Non-pigmented ciliary epithelial cell (primary cell): ENCODE measurements at places on chromosomes 5 and 9.

DNA sequence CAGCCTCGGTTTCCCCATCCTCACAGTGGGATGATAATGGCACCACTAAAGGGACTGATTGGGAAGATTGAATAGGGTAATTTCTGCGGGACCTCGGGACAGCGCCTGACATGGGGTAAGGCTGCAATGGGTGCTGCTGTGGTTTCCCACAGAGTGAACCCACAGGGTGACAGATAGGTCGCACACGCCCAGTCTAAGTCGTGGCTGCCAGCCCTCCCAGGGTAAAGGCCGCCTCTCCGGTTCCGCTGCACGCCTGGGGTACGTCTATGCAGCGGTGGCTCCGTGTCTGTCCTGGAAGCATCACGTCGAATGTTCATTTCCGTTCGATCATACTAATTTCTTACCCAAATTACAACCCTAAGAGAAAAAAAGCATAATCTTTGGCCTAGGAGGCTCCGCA, 631 bp downstream of the CFAP77 start:
- no peak for DNase-seq

- DNase-seq: no peak
These were observed 51.5 kb upstream of the IQGAP2 start for GRCh38 chr5:76351577-76351976.

DNA sequence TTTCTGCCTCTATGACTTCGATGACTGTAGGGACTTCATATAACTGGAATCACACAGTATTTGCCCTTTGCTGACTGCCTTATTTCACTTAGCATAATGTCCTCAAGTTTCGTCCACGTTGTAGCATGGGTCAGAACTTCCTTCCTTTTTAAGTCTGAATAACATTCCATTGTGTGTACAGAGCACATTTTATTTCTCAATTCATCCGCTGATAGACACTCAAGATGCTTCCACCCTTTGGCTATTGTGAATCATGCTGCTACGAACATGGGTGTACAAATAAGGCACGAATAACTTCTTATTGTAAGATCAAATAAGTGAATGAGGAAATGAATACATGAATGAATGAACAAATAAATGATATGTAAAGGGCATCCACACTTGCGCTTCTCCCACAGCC, 13.0 kb downstream of the BARX1 start:
- DNase-seq: no peak

DNA sequence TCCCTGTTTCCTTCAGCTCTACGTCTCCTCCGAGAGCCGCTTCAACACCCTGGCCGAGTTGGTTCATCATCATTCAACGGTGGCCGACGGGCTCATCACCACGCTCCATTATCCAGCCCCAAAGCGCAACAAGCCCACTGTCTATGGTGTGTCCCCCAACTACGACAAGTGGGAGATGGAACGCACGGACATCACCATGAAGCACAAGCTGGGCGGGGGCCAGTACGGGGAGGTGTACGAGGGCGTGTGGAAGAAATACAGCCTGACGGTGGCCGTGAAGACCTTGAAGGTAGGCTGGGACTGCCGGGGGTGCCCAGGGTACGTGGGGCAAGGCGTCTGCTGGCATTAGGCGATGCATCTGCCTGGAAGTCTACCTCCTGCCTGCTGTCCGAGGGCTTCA, 27.7 kb downstream of the ABL1 start:
- no peak for DNase-seq

DNA sequence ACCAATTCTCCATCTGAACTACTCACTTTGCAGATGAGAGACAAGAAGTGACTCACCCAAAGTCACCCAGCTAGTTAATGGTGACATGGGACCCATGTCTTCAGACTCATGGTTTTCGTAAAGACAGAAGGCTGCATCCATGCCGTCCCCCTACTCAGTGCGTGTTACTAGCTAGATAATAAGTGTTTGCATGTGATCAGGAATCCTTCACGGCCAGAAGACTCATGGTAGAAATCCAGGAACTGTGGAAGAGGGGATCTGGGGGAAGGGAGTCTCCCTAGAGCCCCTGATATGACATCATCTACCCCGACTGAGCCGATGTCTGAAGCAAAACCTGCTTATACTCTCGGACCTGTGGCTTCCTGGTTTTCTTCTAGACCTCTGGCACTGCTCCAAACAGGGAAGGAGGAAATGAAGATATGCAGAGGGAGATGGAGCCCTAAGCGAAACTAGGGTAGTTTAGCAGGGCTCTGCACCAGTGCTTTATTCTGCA, 3.3 kb downstream of the RNF183 start:
- DNase-seq: no peak

GRCh38 chr9:13606586-13606985, 327.1 kb upstream of the MPDZ start:
- no peak for DNase-seq

- no peak for DNase-seq
These were observed 155.7 kb upstream of the PAPPA start for GRCh38 chr9:115997923-115998322.

DNA sequence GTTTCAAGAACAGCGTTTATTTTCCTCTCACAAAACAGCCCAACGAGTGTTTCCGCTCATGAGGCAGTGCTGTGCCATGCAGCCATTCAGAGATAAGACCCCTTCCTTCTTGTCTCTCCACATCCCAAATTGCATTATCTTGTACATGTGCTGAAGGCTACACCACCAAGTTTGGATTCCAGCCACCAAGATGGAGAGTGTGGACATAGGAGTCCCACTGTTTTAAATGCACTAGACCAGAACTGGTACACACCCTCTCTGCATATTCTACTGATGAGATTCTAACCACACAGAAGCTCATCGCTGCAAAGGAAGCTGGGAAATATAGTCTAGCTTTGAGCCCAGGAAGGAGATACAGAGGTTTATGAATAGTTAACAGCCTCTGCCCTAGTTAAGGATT, 509.4 kb downstream of the NFIB start:
- DNase-seq: no peak

- no peak for DNase-seq
These were observed 200.4 kb downstream of the MAST4 start for GRCh38 chr5:66796305-66797292.

- no peak for DNase-seq
These were observed 5.5 kb downstream of the UBE2D2 start for GRCh38 chr5:139566611-139567010.
